NCI-H1417 treated with DMSO at 0.1 percent for 48 hours (cell line): ENCODE measurements at places on chromosomes 7 and 10.

GRCh38 chr7:7395785-7396184 lies 139.9 kb downstream of the COL28A1 start:
- no peak for DNase-seq

DNA sequence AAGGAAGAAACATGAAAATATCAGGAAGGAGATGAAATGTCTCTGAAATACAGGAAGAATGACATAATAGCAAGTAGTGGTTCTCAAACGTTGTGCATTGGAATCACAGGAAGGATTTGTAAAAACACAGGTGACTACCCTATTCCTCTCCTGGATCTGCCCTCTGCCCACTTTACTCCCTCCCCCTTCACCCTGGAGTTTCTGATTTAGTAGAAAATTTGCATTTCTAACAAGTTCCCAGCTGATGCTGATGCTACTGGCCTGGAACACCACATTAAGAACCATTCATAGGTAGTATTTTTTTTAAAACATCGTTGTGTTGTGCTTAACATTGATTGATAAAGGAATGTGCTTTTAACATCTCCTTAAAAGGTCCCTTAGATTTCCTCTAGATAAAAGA lies 130.9 kb downstream of the PHF14 start:
- DNase-seq: no peak

DNA sequence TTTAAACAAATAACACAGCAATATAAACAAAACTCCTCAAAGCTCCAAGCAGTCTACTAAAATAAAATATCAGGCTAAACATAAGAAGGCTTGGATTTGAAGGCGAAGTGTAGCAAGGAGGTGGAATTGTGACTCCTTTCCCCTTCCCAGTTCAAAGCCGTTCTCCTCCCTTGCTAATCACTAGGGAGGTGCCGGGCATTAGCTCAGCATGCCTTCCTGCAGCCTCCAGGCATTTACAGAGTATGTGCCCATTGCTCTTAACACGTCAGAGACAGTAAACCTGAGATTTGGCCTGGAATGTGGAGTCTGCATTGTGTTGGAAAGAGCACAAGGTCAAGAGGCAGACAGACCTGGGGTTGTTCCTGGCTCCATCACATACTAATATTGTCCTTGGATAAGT lies 15.6 kb downstream of the CNNM1 start:
- DNase-seq: no peak

DNA sequence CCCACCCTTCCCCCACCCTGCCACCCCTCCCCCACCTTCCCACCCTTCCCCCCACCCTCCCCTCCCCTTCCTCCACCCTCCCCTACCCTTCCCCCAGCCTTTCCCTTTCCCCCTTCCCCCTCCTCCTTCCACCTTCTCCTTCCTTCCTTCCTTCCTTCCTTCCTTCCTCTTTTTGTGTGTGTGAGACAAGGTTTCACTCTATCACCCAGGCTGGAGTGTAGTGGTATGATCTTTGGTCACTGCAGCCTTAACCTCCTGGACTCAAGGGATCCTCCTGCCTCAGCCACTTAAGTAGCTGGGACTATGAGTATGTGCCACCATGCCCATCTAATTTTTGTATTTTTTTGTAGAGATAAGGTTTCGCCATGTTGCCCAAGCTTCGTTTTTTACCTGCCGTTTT lies 35.2 kb downstream of the CYP17A1 start:
- DNase-seq: no peak

DNA sequence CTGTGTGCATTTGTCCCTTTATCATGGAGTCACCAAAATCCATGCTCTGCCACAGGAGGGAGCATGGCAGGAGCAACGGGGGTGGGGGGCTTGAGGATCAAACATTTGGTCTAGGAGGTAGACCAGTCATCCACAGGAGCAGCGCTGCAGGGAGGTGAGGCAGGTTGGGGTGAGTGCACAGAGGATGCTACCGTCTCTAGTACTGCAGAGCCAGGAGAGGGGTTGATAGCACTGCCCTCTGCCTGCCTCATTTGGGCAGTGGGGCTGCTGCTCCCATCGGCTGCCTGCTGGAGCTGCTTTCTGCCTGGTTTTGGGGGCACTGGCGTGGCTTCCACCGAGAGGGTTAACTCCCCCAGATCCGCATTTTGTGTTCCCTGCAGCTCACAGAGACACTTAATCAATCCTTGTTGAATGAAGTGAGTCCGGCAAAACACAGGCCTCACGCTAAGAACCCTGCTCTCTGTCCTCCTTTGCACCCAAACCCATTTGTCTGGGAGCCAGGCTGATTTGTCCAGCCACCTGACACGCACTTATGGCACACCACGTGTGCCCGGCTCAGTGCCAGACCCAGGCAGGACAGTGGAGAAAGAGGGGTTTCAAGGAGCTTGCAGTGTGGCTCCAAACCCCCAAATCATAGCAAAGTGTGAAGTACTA lies 527.1 kb upstream of the FOXK1 start:
- no peak for DNase-seq

DNA sequence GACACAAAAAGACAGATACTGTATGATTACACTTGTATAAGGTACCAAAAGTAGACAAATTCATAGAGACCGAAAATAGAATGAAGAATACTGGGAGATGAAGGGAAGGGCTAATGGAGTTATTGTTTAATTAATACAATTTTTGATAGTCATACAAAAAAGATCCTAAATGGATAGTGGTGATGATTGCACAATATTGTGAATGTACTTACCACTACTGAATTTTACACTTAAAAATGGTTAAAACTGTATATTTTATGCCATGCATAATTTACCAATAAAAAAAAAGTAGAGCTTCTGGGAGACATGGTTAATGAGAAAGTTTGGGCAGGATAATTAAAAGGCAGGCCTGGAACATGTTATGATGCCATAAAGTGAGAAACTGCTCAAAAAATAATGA lies 119.0 kb downstream of the ZPBP start:
- no peak for DNase-seq

DNA sequence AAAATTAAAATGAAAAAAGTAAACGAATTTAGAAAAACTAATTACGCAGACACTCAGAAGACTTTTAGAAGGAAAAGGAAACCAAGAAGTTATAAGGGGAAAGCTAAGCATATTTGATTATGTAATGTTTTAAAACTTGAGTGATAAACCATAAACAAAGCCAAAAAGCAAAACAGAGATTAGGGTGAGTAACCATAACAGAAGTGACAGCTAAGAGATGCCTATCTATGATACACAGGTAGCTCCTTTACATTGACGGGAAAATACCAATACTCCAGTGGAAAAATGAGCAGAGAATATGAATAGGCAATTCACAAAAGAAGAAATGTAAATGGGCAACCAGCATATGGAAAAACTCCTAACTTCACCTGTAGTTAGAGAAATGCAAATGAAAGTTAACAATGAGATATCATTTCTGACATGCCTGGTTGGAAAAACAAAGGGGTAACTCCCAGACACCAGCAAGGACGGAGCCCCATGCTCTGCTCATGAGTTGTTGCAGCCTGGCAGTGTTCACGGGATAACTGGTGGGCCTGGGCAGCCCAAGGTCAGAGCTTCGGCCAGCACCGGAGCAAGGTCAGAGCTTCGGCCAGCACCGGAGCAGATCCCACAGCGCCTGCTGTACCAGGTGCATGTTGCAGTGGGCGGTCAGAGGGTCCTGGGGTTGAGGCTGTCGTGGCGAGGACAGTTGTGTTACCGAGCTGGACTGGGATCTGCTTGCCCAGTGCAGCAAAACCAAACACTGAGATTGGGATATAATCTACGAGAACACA lies 58.9 kb downstream of the ALOX5 start:
- no peak for DNase-seq

GRCh38 chr10:129517680-129518057 lies 50.6 kb downstream of the MGMT start:
- DNase-seq: no peak

DNA sequence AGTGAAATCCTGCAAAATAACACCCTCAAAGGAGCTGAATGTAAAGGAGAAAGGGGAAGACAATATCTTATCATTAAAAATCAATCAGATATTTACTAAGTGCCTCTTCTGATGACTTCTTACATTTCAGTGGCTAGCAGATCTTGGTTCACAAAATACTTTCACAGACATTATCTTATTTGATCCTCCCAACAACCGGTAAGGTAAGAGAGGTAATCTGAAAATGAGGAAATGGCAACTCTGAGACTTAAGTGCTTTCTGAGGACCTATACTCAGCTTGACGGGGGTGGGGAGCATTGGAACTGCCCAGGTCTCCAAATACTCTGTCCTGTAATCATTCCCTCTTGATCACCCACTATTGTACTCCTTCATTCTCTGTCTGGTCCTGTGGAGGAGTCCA lies 144.6 kb upstream of the MKLN1 start:
- no peak for DNase-seq

GRCh38 chr7:45702751-45703150 lies 128.6 kb downstream of the ADCY1 start:
- DNase-seq: no peak

DNA sequence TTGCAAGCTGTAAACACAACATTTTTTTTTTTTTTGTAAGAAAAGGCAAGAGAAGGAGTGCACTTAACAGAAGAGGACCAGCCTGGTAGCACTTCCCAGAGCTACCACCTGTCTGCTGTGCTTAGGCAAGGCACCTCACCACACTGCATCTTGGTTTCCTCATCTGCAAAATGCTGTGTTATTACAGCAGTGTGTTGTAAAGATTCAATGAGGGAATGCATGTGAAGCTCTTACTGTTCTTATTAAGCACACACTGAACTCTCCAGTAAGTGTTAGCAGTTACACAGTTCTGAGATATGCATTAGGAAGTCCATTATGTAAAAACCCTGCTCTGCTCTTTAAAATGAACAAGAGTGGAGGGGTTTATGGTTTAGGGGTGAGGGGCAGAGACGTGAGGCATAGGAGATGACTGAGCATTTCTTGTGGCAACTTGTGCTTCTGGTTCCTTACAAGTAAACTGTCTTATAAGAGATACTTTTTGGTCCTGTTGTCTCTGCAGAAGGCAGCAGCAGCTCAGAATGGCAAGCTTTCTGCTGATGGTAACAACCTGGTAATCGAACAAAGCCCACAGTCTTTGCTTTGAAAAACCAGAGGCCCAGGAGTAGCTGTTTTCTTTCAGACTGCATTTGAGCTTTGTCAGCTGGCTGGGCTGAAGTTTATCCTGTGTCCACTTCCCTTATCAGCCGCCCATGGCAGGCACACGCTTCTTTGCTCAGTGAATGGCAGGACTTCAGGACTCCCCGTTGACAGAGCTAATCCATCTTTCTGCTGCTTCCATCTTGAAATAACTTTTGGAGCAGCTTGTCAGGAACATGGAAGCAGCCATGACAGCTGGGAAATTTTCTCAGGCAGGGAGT lies 98.8 kb upstream of the BMPER start:
- DNase-seq: no peak

GRCh38 chr7:116142850-116143249 lies 67.5 kb upstream of the TES start:
- no peak for DNase-seq

DNA sequence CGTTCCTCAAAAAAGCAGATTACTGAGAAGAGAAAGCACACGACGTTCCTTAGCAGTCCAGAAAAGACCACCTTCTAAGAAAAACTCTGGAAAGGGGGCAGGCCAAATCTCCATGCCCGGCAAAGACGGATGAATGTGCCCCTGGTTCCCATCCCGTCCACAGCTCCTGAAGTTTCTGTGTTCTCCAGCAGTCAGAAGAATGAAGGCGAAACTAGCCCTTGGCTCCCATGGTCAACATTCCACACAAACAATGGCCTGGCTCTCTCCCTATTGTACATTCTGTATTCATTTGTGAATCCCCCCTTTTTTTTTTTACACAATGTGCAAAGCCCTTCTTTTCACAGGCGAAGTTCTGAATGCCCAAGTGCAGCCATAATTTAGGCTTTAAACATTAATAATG lies 5.3 kb downstream of the CTBP2 start:
- DNase-seq: no peak

- no peak for DNase-seq
These were observed 808.5 kb upstream of the CELF2 start for GRCh38 chr10:10209167-10209566.

DNA sequence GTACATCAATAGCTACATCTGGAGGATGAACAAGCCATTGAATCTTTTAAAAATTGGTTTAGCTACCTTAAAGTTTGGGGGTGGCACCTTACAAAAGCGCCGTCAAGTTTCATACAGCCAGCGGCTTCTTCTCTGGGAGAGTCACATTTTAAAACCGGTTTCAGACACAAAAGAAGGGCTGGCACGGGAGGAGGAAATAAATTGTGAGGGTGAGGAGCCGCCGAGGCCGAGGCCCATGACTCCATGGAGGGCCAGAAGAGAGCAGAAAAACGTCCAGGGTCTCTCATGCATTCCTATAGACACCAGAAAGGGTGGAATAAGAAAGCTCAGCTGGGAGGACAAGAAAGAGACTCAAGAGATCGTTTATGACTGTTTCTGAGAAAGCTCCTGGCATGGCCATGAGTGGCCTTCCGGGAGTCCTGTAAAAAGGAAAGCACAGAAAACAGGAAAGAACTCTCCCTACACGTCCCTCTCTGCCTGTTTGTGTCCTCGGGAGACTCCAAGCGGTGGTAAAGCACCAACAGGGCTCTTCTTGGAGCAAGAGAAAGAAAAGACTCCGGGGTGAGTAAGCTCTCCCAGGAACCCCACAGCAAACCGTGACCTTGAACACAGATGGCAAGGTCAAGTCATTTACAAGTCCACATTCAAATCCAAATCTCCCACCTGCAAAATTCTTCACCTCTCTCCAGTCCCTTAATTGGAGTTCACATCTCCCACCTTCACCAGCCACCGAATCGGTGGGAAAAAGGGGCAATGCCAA lies 1.8 kb downstream of the FRAT2 start:
- DNase-seq: no peak

GRCh38 chr7:86818903-86819302 lies 175.2 kb downstream of the GRM3 start:
- DNase-seq: peak; percentile 73

GRCh38 chr7:80635998-80636397 lies 2.4 kb upstream of the CD36 start:
- no peak for DNase-seq

- no peak for DNase-seq
These were observed 83.2 kb downstream of the AHCYL2 start for GRCh38 chr7:129308047-129308446.

GRCh38 chr7:193481-194251 lies 1.3 kb downstream of the FAM20C start:
- DNase-seq: no peak

DNA sequence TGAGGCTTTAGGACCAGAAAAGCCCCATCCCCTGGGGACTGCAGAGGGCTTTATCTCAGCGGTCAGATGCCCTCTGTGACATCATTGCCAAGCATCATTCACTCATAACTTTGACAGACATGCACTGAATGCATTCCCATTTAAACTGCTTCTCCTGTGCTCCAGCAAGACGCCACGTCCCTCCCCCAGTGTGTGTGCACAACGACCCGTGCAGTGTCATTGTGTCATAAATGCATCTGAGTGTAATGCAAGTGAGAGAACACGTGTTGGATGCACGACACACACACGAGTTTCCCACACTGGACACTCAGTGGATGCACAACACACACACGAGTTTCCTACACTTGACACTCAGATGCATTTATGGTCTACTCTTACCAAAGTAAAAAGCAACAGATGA lies 337.9 kb downstream of the PTPRN2 start:
- DNase-seq: no peak

- DNase-seq: no peak
These were observed 54.8 kb upstream of the AGBL3 start for GRCh38 chr7:134931487-134931886.

- DNase-seq: no peak
These were observed 541 bp downstream of the ELMO1 start for GRCh38 chr7:37448011-37448635.
